ENCODE measurements at places on chromosomes 7 and 10.

GRCh38 chr10:21260506-21261149 lies 264.9 kb downstream of the SKIDA1 start:
- DNase-seq: no peak

GRCh38 chr7:91344911-91345310 lies 80.7 kb downstream of the FZD1 start:
- DNase-seq: no peak

GRCh38 chr10:4022473-4022872 lies 237.5 kb upstream of the KLF6 start:
- no peak for DNase-seq

DNA sequence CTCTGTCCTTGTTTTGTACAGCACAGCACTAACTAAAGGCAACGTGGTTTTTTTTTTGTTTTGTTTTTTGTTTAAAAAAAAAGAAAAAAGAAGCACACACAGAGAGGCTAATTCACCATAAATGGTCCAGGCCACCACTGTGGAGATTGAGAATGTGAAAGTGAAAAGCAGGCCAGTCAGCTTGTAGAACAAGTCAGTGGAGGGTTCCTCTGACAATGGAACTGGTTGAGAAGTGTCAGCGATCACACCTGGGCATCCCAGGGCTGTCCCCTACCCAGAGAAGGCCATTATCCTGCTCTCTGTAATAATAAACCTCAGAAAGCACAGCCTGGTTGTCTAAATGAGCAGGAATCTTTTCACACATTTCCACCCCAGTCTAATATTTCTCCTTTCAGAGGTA lies 119.6 kb upstream of the ZNF438 start:
- DNase-seq: no peak

DNA sequence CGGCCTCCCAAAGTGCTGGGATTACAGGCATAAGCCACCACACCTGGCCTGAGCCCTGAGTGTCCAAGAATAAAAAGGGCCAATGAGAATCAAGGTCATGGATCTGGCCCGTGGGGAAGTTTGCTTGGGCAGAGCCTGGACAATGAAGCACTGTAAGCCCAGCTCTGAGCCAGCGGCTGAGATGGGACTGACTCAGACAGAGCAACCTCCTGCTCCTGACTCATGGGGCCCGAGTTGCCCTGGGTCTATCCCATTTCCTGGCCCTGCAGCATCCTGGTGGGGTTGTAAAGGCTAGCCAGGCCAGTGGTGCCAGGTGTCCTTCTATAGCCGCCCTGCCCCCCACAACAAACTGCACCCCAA lies 5.2 kb upstream of the MYH16 start:
- DNase-seq: no peak

DNA sequence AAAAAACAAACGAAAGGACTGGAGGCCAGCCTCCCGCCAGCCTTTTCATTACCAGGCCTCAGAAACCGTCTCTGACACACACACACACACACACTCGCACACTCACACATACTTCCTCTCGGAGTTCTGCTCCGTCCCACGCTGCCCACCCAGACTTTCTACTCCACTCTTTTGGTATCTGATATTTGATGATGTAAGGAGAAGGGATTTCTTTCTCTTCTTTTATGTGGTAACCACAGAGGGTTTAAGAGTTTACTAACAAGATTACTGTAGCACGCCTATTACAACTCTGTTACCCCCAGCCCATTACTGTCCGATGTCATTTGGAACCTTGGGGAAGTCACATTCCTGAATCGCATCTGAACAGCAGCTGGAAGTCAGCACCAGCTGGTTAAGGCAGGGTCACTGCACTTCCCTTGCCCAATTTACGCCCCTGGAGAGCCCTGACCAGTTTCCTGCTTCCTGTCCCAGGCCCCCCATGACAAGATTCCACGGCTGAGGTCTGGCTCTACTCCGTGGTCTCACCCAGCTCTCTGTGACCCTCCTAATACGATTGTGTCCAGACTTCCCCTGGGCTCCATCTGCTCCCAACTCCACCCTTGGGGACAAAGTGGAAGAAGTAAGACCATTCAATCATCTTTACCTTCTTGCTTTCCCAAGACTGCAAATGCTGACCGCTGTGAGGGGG lies 1.1 kb downstream of the DENND2A start:
- no peak for DNase-seq

- no peak for DNase-seq
Measured at GRCh38 chr7:45892407-45893035, 4.2 kb downstream of the IGFBP1 start.

GRCh38 chr7:29866490-29866930 lies 60.2 kb downstream of the WIPF3 start:
- DNase-seq: no peak

- no peak for DNase-seq
Measured at GRCh38 chr7:65269150-65269856, 104.4 kb upstream of the ZNF92 start.

- no peak for DNase-seq
Measured at GRCh38 chr10:28169525-28169924, 133.3 kb downstream of the MPP7 start.

- DNase-seq: no peak
Measured at GRCh38 chr7:13991791-13992595, 2.5 kb upstream of the ETV1 start.

- DNase-seq: no peak
Measured at GRCh38 chr10:111435871-111436270, 359.0 kb downstream of the ADRA2A start.

DNA sequence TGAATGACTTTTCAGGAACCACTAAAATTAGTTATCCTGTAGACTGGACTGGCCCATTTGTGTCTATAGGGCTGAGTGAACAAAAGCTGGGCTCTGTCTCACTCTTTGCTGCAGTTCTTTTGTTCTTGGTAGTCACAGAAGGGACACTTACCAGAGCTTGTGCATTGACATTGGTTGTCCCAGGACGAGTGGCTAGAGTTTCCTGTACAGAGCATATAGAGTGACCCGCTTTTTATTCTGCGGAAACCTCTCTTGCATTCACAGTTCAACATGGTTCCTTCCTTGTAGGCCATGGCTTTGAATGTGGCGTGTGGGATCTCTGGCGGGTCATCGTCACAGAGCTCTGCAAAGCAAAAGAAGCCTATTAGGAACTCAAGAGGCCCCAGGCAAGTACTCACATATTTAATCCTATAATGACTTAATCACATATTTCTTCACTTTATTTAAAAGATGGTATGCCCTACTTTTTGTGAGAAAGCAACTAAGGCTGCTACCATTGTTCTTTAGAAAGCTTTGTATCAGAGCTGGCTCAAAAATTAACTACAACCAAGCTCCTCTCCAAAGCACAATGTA lies 36.4 kb downstream of the IL2RA start:
- DNase-seq: no peak

GRCh38 chr10:18066947-18067346 lies 73.3 kb upstream of the CACNB2 start:
- DNase-seq: no peak

DNA sequence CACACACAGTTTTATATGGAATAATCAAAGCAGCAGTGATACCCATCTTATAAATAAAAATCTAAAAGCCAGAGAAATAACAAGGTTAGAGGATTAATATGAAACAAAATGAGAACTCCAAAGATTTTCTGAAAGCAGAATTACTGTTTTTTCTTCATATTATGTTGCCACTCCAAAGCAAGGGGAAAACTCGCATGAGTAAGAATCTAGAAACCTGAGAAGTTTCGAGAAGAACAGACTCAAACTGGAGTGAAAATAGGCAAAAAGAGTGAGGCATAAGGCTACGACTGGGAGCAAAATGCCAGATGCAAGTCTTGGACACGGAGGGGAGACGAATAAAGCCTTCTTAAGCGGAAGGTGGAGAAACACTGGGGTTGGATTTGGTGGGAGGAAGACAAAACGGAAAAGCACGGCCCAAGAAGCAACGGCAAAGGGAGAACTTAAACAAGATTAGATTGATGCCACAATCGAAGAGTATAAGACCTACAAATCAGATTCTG lies 923 bp downstream of the TNPO3 start:
- no peak for DNase-seq

GRCh38 chr7:38481401-38481800 lies 149.8 kb downstream of the AMPH start:
- DNase-seq: no peak

GRCh38 chr10:110613996-110614495 lies 30.1 kb upstream of the RBM20 start:
- DNase-seq: no peak

- DNase-seq: no peak
Measured at GRCh38 chr7:148650232-148650858, 48.4 kb upstream of the CUL1 start.

- no peak for DNase-seq
Measured at GRCh38 chr10:93346694-93347093, 135.4 kb downstream of the MYOF start.

DNA sequence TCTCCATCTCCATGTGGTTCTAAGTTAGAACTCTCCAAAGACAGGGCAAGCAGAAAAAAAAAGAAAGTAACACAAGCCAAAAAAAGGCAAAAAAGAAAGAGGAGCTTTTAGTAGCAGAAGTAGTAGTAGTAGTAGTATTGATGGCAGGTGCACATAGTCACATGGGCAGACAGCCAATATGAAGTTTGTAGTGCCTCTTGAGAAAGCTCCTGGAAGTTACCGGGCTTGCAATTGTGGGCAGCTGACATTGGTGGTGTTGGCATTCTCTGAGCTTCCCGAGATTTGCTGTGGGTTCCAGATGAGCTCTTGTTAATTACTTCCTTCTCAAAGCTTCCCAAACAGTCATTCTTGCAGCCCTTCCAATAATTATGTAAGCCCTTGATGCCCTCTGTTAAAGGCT lies 1128.5 kb downstream of the TYW1 start:
- no peak for DNase-seq

- DNase-seq: no peak
Measured at GRCh38 chr7:18693406-18693805, 197.9 kb downstream of the HDAC9 start.

DNA sequence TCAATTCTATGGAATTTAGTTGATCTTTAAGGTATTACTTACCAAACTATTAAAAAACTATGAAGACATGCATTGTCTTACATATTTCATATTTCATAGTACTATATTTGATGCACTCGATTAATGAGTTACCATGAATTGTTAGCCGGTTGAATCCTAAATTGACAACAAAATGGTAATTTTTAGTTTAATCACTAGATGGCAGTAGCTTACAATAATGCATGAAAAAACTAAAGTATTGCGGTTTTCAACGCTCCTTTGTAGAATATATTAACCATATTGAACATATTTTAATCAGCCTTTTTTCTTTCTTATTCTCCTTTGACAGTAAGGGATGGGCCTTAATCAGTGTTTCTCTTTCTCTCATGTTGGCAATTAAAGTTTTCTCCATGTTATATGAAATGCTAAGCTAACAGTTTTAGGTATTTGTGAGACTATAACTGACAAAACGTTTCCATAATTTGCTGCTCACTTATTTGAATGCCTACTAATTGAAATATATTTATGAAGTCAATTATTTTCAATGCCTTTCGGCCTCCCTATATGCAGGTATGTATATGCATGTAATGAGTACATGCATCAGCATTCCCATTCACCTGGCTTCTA lies 48.5 kb upstream of the ARL4A start:
- no peak for DNase-seq

- no peak for DNase-seq
Measured at GRCh38 chr7:97506728-97507127, 225.2 kb upstream of the TAC1 start.

DNA sequence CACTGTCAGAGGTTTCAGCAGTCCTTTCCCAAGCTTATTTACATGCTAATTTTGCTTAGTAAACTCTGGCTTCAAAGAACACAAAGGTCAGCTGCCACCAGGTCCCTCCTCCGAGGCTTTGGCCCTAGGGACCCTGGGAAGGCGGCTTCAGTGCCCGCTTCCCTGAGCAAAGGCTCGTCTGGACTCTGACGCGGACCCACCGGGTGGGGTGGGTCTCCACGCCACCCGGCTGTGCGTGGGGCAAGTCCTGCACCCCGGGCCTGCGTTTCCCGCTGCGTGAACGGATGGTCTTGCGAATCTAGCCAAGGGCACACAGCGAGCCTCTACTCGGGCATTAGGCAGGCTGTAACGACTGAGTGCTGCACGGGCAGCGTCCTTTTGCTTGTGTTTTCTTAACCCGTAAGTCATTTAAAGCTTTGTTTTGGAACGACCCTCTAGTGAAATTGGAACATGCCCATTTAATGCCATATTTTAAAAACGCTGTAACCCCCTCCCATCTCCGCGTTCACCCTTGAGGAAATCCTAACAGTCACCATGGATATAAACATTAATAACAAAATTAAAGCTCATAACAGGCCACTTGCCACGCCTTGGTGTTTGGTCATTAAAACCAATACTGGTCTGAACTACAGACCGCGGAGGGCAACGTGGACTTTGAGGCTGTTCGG lies 828 bp downstream of the BNIP3 start:
- no peak for DNase-seq

GRCh38 chr7:128405471-128406313 lies 4.1 kb downstream of the IMPDH1 start:
- DNase-seq: no peak

- DNase-seq: no peak
Measured at GRCh38 chr7:140562926-140563481, 77.6 kb downstream of the DENND2A start.

DNA sequence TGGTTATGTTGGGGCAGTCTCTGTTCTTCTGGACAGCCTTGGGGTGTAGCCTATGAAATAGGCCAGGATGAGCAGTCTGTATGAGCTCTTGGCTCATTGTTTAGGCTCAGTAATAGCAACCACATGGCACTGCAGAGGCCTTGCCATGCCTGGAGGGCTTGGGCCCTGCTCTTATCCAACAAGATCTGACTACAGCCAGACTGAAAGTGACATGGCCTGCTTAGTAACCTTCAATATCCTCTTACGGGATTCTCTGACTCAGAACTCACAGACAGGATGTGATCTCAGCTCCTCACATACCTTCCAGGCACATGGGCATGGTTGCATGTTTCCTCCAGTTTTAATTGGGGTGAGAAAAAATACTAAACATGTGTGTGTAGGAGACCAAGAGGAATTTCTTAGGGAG lies 289.3 kb downstream of the PTEN start:
- no peak for DNase-seq

GRCh38 chr10:82240408-82240807 lies 365.4 kb downstream of the NRG3 start:
- DNase-seq: no peak

DNA sequence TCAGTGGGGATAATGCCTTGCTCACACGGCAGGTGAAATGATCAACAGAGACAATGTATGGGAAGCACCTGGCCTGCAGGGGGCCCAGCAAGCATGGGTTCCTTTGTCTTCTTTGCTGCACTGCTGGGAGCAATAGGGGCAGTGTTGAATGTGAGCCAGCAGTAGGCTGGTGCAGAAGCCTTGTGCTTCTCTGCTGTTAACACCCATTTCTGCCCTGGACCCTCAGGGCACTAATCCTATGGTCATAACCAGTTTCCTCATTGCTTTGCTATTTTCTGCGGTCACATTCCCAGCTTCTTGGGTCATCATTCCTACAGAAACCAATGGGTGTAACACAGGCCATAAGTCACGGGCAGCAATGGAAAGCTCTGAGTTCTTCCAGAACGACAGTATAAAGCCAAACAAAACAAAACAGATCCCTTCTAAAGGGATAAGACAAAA lies 10.9 kb upstream of the LGI1 start:
- DNase-seq: no peak

Data from esophagus squamous epithelium (tissue), 5 donors.